ENCODE measurements at places on chromosomes 7 and 10.

DNA sequence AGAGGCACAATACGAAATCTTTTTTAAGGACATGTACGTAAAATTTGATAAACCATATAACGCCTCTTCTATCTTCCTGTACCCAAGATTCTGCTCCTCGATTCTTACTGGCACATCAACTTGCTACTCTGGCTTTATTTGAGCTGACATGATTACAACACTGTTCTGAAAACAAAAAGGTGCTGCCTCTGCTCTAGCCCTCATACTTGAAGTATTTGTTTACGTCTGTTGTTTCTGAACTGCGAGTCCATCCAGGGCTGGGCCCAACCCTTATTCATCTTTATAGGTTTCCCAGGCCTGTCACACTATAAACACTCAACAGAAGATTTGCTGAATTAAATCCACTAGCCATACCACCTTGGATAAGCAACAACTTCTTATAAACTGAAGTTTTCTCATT is 96.2 kb upstream of the SVIL start:
- DNase-seq: no peak

- DNase-seq: peak; percentile 89
These were observed 903 bp upstream of the NT5C2 start for GRCh38 chr10:103193820-103194529.

GRCh38 chr10:43863859-43864591 is 215.3 kb upstream of the ZNF32 start:
- no peak for DNase-seq

DNA sequence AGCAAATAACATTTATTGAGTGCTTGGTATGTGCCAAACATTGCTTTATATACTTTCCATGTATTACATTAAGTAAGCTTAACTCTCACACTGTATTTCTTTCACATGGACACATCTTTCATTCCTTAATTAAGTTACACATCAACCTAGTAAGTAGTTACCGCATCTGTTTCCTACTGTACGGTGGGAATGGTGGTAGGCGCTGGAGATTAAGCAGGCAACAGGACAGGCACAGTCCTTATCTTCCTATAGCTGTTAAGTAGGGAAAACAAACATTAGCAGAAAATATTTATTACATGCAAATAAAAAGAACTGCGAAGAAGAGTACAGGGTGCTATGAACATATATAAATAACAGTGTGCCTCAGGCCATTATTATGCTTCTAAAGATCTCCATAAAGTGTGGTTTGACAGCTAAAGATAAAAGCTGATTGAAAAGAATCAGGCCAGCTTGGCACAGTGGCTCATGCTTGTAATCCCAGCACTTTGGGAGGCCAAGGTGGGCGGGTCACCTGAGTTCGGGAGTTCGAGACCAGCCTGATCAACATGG is 105.0 kb downstream of the SUGCT start:
- no peak for DNase-seq

DNA sequence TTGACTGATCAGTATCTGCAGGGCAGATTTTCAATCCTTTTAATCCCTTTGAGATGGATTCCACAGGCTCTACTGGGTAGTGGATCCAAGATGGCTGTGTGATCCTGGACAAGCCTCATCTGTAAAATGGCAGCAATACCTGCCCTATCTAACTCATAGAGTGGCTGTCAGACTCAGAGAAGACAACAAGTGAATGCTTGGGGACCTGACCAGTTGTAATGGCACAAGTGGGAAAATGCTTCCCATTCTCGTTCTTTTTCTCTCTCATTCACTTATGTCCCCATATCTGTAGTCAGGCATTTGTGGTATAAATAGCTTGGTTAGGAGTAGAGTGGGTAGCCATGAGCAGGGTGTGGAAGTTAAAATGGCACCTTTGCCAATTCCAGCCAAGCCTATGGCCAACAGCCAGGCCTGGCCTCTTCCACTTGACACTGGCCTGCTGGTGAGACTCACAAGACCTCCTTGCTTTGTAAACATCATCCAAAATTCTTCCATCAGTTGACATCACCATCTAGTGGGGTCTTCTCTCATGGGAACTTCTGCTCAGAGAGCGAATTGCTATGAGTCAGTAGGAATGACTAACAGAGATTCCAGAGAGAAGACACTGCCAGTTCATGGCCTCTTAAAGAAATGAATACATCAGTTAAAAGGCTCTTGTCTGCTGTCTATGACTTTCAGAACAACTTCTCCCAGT is 150.1 kb downstream of the PLPP4 start:
- DNase-seq: no peak

DNA sequence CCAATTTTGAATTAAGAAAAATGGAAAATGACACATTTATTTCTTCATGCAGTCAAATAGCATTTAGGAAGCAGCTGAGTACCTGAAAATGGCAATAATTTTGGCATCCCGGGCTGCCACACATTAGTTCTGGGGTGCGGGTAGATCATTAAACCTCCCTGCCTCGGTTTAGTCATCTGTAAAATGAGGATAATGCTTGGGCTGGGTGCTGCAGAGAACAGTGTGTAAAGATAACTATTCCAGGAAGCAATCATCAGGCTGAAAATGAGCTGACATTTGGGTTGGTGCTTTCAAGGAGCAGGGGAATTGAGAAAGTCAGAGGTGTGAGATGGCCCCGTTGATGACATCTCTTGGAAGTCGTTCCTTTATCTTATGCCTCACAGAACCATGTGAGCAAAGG is 767.2 kb downstream of the PHTF2 start:
- no peak for DNase-seq

GRCh38 chr7:48183370-48183743 is 12.1 kb downstream of the ABCA13 start:
- DNase-seq: no peak

DNA sequence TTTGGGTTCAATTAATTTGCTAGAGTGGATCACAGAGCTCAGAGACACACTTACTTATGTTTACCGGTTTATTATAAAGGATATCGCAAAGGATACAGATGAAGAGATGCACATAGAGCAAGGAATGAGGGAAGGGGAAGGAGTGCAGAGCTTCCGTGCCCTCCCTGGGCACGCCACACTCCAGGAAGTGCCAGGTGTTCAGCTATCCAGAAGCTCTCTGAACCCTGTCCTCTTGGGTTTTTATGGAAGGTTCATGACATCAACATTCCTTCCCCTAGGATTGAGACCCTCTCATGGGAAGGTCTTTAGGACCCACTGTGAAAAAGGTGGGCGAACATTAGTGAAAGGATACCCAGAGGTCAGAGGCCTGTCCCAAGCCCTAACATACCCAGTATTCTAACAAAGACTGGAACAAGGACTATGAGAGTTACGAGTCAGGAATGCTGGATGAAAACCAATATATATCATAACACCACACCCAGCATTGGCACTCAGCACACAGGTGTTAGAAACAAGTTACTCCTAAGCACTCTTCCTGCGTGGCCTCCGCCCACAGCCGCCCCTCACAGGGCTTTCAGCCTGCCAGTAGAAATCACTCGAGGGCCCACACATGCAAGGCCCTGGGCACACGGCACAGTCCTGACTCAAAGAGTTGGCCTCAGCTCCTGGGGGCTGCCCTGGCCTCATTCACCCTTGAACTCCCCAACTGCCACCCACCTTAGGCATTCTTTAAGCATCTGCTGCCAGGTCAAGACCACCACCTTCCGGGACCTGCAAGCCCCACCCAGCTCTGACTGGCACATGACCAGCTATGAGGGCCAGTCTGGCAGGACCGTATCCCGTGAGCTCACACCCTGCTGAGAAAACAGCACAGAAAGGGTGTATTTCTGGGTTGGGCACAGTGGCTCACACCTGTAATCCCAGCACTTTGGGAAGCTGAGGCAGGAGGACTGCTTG is 5.6 kb upstream of the AIFM2 start:
- DNase-seq: no peak

GRCh38 chr10:76161301-76161582 is 729.8 kb downstream of the LRMDA start:
- DNase-seq: no peak

DNA sequence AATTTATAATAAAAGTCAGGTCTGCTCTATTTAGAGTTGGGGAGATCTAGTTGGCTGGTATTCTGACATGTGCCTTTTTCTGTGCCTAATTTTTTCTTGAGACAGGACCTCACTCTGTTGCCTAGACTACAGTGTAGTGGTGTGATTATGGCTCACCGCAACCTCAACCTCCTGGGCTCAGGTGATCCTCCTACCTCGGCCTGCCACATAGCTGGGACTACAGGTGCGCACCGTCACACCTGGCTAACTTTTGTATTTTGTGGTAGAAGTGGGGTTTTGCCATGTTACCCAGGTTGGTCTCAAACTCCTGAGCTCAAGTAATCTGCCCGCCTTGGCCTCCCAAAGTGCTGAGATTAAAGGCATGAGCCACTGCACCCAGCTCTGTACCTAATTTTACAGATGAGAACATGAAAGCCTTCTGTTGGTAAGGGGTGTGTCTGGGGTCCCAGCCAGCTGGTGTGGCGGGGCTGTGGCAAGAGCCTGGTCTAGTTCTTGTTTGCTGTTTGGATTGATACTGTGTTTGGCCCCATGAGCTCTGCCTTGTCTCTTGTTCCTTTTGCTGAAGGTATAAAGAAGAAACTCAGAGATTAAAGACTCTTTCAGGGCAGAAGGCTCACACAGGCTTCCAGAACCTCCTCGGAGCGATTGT is 31.4 kb downstream of the POR start:
- DNase-seq: no peak

DNA sequence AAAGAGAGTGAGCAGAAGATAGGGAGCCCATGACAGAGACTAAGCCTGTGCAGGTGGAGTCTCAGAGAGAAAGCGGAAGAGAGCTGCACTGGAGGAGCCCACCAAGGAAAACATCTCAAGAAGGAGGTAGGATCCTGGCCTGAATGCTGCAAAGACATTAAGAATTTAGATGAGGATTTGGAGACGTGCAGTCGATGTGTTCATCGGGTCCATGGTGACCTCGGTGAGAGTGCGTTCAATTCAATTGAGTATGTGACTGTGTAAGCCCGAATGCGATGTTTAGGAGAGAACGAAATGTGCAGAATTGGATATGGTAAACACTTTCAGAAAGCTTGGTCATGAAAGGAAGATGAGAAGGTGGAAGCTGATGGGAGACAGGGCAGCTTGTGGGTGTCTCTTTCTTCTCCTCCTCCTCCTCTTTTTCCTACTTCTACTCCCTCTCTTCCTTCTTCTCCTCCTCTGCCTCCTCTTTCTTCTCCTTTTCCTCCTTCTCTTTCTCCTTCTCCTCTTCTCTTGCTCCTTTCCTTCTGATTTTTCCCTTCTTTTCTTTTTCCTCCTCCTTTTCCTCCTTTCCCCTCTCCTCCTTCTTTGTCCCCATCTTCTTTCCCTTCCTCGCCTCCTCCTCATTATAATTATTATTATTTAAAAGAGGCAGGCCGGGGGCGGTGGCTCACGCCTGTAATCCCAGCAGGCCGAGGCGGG is 276.0 kb downstream of the RPS24 start:
- DNase-seq: no peak

GRCh38 chr10:128713874-128714570 is 587.8 kb upstream of the MKI67 start:
- no peak for DNase-seq

- no peak for DNase-seq
These were observed 401.9 kb downstream of the GATA3 start for GRCh38 chr10:8456386-8456785.
